ENCODE measurements at places on chromosomes 1 and 21.

GRCh38 chr21:42818328-42818749 is 61.0 kb downstream of the WDR4 start:
- DNase-seq, result no peak

- DNase-seq, result no peak
Measured at GRCh38 chr1:17016317-17016661, 4.6 kb upstream of the ATP13A2 start.

- no peak for DNase-seq
Measured at GRCh38 chr1:48789903-48790302, 13.2 kb upstream of the BEND5 start.

GRCh38 chr1:114468047-114468446 is 43.0 kb downstream of the TRIM33 start:
- no peak for DNase-seq

DNA sequence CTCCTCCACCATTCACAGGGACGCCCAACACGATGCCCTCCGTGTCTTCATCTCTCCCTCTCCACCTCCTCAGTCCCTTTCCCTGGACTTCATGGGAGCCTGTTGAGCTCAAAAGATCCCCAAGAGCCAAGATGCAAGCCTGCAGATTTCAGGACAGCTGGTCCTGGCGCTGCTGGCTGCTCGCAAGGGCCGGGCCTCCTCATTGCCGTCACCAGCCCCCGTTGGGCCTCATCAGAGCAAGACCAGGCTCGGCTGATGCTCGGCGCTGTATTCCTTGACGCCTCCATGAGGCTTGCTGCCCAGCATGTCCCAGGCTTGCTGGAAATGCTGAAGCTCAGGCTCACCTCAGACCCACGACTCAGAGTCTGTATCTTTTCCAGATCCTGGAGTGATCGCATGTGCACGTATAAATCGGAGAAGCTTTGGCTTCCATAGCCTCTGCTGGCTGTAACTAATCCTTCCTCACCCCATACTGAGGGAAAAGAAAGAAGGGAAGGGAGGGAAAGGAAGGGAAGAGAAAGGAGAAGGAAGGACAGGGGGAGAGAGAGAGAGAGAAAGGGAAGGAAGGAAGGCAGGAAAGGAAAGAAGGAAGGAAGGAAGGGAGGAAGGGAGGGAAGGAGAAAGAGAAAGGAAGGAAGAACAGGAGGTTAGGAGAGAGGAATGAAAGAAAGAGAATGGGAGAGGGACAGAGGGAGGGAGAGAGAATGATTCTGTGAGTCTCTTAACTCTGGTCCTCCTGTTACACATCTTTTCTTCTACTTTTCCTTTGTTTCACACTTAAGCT is 94.6 kb downstream of the KCNJ15 start:
- DNase-seq, result no peak

GRCh38 chr1:96901783-96902363 is 180.3 kb downstream of the PTBP2 start:
- DNase-seq, result no peak

DNA sequence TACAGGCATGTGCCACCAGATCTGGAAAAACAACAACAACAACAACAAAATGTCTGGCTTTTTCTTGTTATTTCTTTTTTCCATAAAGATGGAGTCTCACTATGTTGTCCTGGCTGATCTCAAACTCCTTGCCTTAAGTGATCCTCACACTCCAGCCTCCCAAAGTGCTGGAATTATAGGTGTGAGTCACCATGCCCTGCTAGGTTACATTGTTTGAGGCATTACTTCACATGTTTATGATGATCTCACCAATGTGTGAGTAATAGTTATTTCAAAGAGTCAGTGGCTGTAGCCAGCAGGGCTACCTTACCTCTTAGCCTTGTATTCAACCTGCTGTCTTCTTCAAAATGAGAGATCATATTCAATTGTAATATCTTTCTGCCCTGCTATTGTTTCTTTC is 445.7 kb downstream of the AMY1C start:
- no peak for DNase-seq

DNA sequence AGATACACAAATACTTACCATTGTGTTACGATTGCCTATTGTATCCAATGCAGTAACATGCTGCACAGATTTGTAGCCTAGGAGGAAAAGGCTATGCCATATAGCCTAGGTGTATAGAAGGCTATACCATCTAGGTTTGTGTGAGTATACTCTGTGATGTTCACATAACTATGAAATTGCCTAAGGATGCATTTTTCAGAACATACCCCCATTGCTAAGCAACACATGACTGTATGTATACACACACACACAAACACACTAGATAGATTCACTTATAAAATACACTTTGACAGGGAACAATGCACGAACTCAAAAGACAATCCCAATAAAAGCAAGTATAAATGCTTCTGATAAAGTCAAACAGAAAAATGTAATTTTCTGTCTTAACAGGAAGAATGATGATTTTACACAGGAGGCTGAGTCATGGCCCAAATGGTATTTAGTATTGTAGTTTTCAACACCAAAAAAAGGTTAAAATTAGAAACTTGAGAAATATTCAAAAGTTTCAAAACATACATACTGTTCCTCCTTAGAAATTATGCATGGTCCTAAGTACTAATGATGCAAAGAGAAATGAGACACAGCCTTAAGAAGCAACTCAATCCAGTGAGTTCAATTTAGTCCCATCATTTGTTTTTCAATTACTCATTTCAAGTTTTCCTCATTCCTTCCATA is 12.2 kb downstream of the FH start:
- DNase-seq, result no peak

- no peak for DNase-seq
Measured at GRCh38 chr1:100001462-100001861, 31.7 kb downstream of the SLC35A3 start.

DNA sequence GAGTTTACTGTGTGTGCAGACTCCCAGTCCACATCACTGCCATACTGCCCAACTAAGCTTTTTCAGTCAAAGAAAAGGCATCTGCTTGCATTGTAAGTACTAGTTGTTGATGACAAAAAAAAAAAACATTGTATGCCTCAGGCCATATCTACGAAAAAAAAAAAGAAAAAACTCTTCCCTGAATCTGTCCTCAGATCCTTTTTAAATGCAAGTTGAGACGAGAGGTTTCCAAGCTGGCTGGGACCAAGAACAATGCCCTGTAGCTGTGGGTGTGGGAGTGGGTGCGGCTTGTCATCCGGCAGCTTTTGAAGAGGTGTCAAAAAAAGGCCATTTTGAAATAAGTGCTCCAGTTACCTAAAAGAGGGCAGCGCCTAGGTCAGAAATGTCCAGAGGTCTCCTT is 29.2 kb upstream of the HHAT start:
- no peak for DNase-seq

- DNase-seq, result no peak
Measured at GRCh38 chr1:200866521-200866920, 6.3 kb upstream of the GPR25 start.

- DNase-seq, result no peak
Measured at GRCh38 chr21:28636752-28637691, 355.7 kb downstream of the LTN1 start.

DNA sequence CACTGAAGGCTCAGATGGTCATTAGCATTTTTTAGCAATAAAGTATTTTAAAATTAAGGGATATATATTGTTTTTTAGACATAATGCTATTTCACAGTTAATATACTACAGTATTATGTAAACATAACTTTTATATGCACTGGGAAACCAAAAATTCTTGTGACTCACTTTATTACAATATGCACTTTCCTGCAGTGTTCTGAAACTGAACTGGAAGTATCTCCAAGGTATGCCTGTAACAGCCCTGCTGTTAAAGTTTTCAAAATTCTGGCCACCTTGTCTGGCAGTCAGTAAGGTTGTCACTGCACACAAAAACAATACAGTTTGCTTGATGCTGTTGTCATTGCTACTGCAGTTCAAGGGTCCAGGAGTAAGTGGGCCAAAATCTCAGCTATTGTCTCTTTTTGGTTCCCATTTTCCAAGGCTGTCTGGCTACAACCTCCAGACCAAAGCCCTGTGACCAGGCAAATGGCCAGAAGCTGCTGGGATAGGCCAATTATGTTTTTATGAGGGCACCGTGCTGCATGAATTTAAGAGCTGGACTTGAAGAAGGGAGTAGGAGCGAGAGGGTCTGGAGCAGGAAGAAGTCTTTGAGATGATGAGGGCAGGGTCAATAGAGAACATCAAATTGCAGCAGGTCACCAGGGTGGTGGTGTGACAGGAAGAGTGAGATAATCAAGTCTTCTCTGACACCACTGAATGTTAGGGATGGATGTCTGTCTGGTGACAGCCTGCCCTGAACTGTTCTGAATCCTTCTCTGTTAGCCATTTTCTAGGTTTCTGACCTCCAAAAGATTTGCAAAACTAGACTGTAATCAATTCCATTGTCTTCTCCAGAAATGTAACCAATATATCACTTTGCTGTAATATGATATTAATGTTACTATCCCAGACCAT is 82.3 kb upstream of the CACHD1 start:
- DNase-seq, result no peak

DNA sequence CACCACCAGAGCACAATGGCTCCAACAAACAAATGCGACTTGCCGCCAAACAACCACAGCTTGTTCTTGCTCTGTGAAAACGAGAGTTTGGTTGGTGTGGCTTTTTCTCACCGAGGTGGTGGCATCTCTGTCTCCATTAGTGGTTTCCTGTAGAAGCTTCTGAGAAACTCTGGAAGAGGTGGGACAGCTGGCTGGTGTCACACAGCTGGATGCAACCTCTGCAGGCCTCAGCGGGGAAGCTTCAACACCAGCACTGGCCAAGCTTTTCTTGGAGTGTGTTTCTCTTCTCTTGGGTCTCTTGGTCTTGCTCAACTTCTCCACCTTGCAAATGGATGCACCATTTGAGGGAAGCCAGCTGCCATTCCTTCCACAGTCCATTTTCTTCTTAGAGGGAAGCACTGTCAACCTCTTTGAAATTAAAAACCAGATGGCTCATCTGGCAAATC is 124.8 kb downstream of the KCNN3 start:
- no peak for DNase-seq

DNA sequence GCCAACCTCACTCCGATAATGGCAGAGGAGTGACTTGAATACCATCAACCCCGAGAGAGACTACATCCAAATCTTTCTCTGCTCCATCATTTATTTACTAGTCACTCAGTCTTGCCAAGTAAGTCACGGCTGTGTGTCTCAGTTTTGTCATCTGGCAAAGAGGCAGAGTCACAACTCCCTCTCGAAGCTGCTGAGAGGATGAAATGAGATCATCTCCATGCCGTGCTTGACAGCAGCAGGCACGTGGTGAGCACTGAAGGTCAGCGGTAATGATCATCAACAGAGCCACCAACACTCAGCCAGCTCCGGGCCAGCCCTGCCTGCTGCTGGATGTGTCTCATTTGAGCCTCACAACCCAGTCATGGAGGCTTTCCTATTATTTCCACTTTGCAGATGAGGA is 19.9 kb downstream of the ALDH4A1 start:
- no peak for DNase-seq

DNA sequence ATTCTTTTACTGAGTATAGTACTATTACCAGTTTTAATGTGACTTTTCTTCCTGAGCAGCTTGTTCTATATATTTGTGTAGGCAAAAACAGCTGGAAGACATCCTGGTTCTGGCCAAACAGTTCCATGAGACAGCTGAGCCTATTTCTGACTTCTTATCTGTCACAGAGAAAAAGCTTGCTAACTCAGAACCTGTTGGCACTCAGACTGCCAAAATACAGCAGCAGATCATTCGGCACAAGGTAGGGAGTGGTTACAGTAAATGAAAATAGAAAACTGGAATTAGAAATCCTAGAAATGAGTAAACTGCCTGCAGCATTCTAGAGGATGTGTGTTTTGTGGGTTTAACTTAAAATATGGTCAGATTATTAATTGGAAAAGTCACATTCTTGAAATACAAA is 64.1 kb upstream of the BMP8A start:
- no peak for DNase-seq

DNA sequence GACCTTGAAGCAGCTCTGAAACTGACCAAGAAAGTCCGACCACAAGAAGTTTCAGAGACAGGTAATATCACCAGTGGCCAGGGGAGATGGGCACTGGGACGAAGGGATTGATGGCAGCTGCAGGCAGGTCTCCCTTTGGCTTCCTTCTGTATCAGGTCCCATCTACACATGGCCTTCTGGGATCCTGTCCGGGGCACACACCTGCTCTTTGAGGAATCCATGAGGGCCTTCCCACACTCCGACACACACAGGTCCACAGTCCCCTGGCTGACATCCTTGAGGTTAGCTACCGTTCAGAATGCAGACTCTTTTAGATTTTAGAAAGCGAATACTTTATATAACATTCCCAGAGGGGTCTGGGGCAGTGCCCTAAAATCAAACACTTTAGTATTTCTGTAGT is 26.5 kb upstream of the TMEM125 start:
- no peak for DNase-seq

- DNase-seq, result no peak
Measured at GRCh38 chr1:57963581-57963980, 539.7 kb upstream of the DAB1 start.

GRCh38 chr1:34055818-34056217 is 109.2 kb downstream of the CSMD2 start:
- no peak for DNase-seq

GRCh38 chr1:9984253-9984652 is 12.8 kb upstream of the RBP7 start:
- no peak for DNase-seq

DNA sequence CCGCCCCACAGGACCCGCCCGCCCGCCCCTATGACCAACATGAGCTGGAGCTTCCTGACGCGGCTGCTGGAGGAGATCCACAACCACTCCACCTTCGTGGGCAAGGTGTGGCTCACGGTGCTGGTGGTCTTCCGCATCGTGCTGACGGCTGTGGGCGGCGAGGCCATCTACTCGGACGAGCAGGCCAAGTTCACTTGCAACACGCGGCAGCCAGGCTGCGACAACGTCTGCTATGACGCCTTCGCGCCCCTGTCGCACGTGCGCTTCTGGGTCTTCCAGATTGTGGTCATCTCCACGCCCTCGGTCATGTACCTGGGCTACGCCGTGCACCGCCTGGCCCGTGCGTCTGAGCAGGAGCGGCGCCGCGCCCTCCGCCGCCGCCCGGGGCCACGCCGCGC is 7.9 kb upstream of the IBA57 start:
- no peak for DNase-seq

- DNase-seq, result no peak
Measured at GRCh38 chr1:161196521-161197451, 2.1 kb downstream of the ADAMTS4 start.

- DNase-seq, result no peak
Measured at GRCh38 chr1:35863881-35864625, 19.0 kb upstream of the AGO1 start.

DNA sequence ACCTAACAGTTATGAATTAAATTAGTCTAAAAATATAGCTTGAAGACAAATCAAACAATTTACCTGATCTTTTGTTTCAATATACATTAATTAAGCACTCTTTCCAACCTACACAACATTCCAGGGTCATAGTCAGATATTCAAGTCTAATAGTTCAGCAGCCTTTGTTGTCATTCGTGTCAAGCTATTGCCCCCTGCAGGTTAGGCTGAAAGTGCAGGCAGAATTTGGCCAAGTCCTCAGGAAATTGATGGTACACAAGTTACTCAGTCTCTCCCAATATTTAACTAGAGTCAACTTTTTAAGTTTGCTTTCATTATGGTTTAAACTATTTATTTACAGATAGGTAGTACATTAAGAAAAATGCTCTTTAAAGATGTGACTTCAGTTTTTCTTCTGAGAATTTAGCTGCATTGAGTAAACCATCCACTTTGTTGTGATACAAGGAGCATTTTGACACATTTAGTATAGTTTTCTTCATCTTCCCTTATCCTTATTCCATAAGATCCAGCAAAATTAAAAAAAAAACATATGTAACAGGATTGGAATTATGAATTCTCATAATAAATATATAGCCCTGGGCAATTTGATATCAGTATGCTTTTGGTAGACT is 130.3 kb upstream of the DPYD start:
- peak; percentile 58 for DNase-seq
